Kidney epithelial cell (primary cell): ENCODE measurements at places on chromosomes 6 and 20.

GRCh38 chr6:70282919-70283461 is 19.9 kb downstream of the COL9A1 start:
- DNase-seq = no peak

- no peak for DNase-seq
Observed at GRCh38 chr6:148218542-148219258, 123.9 kb upstream of the SASH1 start.

GRCh38 chr6:17156112-17156921 is 54.5 kb downstream of the STMND1 start:
- peak; percentile 48 for DNase-seq

GRCh38 chr6:144641286-144641685 is 356.2 kb downstream of the UTRN start:
- no peak for DNase-seq

- DNase-seq = no peak
Observed at GRCh38 chr6:40958738-40959137, 80.3 kb downstream of the UNC5CL start.

GRCh38 chr20:48181261-48181935 is 396.1 kb upstream of the SULF2 start:
- no peak for DNase-seq

DNA sequence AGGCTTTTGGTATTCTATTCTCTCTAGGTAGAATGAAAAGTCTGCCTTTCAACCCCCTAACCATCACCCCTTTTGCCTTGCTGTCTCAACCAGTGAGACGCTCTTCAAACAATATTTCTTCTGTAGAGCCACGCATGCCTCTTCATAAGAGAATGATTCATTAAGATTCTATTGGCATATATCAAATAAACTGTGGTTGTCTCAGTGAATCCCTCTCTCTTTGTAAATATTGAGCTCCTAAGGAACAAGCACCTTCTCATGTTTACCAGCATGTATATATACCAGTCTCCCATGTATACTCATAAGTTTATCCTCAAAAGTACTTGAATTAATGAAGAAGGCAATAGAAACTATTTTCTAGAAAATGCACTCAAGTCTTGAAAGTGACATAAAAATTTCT is 90.6 kb downstream of the HAO1 start:
- no peak for DNase-seq

DNA sequence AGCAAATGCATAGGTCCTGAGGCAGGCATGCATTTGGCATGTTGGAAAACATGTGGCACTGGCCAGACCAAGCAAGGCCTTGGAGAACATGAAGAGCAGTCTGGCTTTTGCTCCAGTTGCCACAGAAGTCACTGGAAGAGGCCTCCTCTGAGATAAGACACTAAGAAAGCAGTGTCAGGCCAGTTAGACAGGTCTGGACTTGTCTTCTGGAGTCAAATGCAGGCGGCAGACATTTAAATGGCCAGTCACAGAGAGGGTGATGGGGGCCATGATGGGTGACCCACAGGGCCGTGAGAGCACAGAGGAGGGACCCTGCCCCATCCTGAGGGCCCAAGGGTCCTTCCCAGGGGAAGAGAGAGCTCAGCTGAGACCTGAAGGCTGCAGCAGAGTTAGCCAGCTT is 26.7 kb upstream of the ADA start:
- no peak for DNase-seq

DNA sequence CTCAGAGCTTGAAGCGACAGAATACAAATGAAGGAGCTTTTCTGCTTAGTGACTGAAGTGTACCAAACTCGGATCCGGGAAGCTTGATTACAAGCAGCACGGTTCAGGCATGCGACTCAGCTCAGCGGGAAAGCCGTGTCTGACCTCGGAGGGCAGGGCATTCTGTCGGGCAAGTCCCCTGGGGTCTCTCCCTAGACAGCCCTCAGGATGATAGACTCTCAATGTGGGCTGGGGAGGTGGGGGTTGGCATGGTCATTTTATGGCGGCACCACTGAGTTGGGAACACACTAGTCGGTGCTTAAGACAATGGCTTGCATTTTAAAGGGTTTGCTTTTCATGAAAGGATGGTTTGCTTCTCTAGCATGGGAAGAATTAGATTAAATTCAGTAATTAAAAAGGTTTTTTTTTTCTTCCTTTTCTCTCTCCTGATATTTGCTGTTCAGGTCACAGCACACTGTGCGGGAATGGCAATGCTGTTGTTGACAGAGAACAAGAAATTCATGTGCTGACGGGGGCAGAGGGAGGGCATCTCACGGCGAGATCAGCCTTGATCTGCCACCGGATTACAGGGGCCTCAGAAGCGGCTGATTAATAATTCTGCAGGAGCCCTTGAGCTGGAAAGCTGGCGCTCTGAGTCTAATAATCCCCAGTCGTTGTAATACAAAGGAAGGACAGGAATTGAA is 80.7 kb upstream of the TRAF3IP2 start:
- no peak for DNase-seq

GRCh38 chr6:149563928-149564325 is 2.2 kb upstream of the GINM1 start:
- DNase-seq = no peak

- DNase-seq = no peak
Observed at GRCh38 chr6:170045563-170045960, 245.3 kb downstream of the DLL1 start.

- no peak for DNase-seq
Observed at GRCh38 chr6:1570848-1571247, 38.9 kb upstream of the FOXC1 start.

- no peak for DNase-seq
Observed at GRCh38 chr6:139577124-139577762, 202.8 kb upstream of the CITED2 start.

DNA sequence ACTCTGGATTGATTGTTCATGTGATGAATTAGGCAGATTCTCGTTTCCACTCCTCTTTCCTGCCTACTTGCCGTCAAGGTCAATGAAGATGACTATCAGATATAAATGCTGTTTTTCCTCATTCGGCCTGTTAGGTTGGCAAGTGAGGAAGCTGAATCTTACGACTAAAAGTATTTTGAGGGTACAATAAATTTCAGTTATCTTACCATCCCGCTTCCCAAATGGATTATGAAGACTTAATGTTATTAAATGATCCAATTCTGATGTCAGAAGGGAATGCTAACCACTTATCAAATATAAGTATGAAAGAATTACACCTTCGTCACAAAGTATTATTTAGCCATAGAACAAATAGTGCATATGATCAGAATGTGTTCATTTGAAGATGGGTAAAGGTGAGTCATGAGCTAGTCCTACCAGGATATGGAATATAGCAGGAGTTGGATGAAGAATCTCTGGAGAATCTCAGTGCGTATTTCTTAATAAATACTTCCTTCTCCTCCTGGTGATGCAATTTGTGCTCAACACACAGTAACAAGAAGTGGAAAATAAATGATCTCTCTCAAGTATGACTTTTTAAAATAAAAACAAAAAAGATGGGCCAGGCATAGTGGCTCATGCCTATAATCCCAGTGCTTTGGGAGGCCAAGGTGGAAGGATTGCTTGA is 4.6 kb downstream of the GPLD1 start:
- no peak for DNase-seq

DNA sequence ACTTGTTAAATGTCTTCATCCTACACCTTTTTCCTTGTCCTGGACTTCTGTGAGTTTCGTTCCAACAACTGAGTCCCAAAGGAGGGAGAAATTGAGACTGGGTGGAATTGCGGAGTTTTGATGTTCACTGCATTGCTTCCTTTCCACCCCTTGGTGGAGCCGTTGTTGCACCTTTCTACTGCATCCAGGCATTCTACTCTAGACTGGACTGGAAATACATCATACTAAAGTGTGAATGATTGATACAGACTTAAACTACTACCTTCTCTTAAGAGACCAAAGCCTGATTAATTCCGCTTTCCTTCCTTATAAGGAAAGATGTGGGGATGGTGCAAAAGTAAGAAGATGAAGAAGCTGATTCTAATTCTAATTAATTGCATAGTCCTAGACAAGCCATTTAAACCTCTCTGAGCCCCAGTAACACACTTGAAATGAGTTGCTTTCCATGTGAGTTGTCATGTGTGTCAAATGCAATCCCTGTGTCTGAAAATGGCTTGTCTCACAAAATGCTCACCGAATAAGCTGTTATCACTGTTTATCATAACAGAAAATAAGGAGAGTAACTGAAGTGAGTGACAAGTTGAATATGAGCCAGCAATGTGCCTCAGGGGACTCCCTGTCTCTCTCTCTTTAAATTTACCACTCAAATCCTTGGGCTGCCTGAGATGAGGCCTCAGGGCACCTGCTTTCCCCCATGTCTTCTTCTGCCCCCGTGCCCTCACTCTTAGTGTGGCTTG is 338.3 kb upstream of the CHD6 start:
- no peak for DNase-seq

DNA sequence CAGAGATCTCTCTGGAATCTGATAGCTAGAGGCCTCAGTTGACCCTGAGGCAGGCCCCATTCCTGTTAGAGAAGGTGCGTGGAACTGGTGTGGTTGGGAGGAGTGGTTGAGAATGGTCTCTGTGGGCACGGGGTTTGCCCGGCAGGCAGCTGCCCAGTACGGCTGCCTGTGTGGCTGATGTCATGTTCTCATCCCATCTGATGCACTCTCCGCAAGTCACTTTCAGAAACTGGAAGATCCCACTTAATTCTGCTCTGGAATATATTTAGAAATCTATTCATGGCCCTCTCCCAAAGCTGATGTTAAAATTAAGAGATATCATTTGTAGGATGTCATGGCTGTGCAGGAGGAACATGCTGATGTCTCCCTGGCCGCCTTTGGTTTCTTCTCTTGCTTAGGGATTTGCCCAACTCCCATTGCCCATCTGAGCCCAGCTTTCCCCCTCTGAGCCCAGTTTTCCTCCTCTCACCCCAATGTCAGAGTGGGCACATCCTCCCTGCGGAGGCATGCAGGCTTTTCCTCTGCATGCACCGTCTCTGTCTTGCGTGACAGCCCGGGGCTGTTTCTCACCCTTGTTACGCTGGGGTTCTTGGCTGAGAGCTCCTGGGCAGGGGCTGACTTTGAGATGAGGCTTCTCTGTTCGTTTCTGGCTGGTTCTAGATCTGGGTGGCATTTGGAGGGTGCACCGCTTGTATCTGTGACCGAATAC is 21.0 kb downstream of the PHACTR3 start:
- DNase-seq = no peak

DNA sequence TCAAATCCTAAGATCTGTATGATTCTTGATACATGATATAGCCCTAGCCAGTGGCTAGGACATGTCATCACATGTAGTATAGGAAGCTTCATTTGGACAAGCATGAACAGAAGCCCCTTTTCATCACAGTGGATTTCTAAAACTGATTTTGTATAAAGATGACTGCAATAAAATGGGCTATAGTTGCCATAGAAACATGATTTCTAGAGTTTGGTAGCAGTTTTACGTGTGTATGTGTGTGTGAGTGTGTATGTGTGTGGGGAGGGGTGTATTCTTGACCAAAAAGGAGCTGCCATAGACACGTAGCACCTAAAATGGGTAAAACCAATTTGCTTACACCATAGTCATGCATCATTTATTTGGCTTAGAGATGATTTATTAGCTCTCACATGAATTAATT is 200.5 kb upstream of the CNR1 start:
- DNase-seq = no peak

DNA sequence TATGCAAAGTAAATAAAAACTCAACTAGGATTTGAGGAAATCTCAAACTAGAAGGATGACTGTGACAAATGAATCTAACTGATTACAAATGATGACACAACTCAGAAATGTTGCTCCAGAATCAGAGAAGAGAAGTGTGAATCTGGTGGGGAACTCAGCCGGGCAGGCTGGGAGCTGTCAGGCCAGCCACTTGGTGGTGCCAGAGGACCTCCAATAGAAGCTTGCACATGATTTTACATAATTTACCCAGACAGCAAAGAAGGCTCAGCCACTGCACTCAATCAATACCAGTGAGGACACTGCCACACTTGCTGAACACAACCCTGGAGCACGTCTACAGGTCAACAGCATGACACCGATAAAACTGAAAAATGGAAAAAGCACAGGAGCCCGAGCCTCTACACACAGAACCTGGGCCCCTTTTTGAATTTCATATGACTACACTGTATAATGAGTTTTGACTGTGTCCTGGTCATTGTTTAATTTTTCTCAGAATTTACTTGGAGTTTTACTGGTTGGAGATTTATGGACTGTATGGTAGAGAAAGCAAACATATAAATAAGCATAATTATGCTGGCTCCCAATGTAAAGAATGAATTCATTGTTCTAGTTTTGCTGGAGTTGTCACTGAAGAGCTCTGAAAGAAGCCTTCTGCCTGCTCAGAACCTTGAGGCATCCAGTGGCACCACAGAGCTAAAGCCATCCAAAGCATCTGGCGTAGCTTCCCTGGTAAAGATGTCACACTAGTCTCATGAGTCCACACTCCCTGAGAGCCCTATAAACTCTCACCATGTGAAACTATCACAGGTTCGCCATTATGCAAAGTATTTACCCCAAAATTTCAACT is 296.5 kb downstream of the THBS2 start:
- DNase-seq = peak; percentile 31

DNA sequence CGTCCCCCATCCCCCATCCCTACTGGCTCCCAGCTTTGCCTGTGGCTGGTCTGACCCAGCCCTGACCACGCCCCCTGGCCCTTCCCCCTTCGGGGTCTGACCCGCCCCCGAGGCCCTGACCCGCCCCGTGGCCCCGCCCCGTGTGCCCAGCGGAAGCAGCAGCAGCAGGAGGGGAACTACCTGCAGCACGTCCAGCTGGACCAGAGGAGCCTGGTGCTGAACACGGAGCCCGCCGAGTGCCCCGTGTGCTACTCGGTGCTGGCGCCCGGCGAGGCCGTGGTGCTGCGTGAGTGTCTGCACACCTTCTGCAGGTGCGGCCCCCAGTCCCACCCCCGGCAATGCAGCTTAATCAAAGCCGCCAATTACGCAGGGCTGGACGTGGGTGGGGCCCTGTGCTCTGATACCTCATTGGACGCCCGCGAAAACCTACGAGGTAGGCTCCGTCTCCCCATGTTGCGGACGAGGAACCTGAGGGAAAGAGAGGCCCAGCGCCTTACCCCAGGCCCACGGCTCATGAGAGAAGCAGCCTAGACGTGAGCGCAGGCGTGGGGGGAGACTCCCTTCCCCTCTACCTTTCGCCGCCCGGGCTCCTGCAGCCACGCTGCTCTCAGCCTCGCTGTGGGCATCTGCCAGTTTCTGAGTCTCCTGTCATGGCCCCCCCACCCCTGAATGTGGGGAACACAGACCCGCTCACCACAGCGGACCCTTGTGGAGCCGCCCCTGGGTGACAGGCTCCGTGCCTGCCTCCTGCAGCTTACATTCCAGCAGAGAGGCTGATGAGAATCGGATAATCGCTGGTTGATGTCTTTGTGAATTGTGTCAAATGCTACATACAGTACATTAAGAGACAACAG is 12.8 kb downstream of the RBCK1 start:
- no peak for DNase-seq

DNA sequence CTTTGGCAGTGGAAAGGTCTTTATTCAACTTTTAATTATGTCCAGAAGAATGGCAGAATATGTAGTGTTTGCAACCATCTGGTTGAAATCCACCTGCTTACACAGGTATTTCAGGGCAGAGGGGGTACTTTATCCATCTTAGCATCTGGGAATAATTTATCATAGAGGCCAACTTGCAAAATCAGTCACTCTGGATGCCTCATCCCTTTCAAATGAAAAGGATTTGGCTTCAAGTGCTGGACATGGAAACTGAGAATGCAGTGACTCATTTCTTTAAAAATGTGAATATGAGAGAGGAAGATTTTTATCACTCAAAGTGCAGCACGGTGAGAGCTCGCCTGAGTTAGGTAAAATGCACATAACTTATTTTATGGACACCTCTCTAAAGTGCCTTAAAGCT is 758.3 kb downstream of the KIF16B start:
- DNase-seq = no peak
